Stimulated activated CD4-positive, alpha-beta T cell treated with anti-CD3 and anti-CD28 coated beads, TNF-alpha, amount 100 ng/mL, for 24 hours (primary cell): ENCODE measurements at places on chromosomes 7 and 10.

DNA sequence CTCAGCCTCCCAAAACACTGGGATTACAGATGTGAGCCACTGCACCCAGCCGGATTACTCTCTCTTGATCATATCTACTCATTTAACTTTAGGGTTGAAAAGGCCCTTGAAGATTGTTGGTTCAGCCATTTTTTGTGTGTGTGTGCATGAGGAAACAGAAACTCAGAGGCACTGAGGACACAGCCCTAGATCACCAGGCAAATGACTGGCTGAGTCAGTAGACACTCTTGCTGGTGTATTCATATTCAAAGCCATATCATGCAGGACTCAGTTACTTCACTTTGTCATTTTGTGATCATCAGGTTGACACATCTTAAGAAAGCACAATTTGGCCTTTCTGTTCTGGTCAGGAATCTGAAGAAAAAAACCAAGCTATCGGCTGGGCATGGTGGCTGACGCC lies 253.4 kb downstream of the TRIL start:
- DNase-seq = no peak

DNA sequence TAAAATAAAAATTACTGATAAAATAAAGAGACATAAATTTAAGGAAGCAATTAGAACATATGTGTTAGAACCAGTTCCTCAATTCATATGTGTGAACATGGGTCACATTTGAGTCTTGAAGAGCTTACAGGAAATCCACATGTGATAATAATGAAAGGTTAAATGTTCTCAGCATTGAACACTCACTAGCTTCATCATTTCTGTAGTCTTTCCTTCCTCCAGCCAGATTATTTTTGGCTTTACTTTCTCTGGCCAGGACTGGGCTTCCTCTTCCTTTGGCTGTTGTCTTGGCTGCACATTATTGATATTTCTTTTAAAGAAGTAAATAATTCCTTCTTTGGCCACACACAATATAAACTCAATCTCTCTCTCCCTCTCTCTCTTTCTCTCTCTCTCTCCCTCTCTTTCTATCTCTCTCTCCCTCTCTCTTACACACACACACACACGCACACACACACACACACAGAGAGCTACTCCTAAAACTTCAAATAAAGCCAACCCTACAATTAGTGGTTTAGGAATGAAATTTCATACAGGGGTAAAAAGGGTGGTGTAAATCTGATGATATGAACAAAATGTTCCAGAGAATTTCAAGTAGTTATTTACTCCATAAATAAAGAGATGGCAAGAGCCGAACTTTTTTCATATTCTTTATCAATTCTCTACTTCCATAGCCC lies 171.2 kb downstream of the REEP3 start:
- no peak for DNase-seq

GRCh38 chr7:21352540-21353387 lies 75.1 kb upstream of the SP4 start:
- no peak for DNase-seq

DNA sequence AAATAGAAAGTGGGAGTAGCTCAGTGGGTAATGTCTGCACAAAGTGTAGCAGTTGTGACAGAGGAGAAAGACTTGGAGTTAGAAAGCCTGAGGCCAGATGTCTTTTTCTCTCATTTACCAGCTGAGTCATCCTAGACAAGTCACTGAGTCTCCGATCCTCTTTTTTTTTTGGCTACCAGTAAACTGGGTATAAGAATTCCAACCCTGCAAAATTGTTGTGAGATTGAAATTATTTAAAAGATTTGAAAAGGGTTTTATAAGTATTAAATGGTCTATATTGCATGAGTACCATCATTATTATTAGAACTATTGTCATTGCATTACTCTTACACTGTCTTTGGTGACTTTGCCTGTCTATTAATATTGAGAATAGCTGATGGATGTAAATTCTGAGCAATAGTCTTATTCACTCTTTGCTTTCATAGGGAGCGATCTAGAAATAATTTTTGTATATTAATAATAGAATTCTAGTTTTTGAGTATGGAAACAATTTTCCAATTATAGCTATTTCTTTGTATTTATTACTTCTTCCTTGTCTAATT lies 74.0 kb downstream of the ARID5B start:
- DNase-seq = no peak

DNA sequence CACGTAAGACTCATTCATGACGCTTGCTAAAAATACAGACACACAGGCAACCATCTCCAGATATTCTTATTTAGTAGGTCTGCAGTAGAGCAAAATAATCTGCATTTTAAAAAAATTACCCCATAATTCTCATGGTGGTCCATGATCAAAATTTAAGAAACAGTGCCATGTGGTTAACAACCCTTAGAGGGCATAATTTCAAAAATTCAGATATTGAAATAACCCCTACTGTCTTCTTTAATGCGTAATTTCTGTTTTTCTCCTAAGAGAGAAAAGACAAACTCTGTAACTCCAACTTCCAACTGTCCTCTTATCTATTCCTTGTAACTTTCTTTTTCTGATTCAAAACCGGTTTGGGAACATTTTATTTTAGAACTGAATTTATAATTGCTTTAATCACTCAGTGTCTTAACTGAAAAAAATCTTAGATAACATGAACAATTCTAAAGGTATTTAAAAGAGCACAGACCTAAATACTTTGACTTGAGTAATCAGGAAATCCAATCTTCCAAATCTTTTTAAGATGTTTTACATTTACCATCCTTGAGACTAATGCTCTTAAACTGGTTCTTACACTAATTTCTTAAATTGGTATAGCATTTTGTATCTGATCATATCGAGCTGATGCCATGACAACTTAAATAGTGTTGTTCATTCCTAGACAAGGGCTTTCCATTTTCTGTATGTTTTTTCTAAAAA lies 148.0 kb downstream of the GALNT11 start:
- no peak for DNase-seq
